ENCODE measurements at places on chromosomes 11 and 22.
A peak's percentile ranks its signal among the peaks of the same experiment; 100 is the strongest.

- DNase-seq = no peak
Measured at GRCh38 chr11:11027288-11027687, 169.4 kb upstream of the ZBED5 start.

GRCh38 chr11:68345776-68346461 lies 33.5 kb downstream of the LRP5 start:
- DNase-seq = no peak

DNA sequence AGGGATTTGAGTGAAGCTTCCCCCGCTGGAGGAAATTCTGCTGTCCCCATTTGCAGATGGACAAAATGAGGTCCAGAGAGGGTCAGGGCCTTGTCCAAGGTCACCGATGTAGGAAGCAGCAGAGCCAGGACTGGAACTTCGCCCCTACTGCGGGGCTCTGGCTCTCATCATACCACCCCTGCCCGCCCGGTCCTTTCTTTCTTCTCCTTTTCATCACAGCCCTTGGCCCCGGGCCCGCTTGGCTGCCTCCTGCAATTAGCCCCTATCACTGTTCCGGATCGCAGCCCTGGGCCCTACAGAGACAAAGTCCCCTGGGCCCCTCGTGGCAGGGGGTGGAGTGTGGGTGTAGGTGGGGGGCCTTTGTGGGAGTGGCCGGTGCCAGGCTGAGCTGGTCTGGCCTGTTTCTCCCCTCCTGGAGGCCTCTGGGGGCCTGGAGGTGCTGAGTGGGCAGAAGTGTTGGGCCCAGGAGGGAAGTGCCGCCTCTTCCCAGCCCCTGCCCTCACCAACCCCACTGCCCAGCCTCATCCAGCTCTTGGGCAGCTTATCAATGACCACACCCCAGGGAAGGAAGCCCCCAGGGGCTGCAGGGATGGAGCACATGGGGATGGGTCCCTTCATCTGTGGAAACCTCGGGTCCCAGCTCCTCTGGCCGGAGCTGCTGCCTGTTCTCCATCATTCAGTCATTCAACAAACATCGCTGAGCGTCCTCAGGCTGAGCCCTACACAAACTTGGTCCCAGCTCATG lies 3.4 kb downstream of the EMID1 start:
- peak; percentile 64 for DNase-seq

DNA sequence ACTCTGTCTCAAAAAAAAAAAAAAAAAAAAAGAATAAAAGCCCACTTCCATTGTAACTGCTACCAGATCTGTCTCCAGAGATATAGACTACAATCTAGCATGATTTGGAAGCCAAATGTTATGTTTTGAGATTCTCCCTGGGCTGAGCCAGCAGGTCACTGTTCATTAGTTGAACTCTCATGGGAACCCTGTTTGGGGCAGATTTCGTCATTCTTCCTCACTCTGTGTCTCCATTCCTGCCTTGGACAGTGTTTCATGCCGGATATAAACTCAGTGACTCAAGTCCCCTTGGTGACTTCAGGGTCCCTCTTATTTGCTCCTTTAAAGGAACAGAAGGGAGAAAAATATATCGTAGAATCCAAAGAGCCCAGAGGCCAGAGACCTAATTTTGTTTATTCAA lies 378.1 kb downstream of the LARGE1 start:
- no peak for DNase-seq

DNA sequence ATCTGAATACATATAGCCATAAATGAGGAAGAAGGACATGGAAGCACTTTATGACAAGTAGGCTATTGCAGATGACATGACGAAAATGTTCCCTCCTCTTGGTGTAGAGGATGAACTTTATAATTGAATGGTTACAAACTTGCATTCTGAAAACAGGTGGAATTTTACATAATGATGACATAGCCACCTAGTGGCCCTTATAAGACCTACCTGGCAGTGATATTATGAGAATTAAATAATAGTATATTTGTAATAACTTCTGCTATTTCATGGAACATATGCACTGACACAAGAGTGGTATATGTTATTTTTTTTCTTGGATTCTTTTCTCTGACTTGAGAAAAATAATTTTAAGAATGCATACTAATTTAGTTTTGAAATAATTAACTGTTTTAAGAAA lies 22.9 kb downstream of the TRIM22 start:
- peak; percentile 48 for DNase-seq

DNA sequence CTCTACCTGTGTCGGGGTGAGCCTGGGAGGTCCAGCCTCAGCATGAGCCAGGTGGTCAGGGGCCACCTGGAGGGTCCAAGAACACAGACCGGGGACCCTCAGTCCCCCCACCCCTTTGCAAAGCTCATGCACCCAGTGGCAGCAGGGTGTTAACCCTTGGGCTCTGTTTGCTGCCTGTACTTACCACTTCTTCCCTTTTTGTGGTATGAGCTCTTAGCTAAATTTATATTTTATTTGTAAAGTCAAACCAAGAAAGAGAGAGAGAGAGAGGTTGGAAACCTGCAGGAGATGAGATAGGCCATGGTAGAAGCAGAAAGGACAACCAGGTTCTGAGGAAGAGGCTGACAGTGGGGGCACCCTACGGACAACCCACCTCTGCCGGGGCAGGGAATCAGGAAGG lies 29.9 kb downstream of the IL10RA start:
- peak; percentile 28 for DNase-seq

All from B cell (primary cell).